ENCODE measurements at places on chromosomes 13 and 19.

GRCh38 chr19:2385053-2385721 is 25.1 kb downstream of the TMPRSS9 start:
- peak; percentile 55 for DNase-seq

DNA sequence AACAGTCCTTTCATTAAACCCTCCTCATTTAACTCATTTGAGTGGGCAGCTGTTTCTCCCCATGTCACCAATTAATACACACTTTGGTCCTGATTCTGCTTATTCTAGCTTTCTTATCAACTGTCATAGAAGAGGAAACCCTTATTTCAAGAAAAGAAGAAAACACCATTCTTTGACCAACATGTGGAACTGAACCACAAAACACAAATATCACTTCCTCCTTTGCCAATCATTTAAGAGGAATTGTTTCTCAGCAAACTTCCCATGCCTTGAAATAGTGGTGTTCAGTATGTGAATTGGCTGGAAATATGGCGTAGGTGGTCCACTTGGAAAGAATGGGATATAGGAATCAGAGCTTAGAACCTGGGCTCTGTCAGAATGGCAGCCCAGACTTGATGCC is 20.4 kb downstream of the MBD3L2B start:
- no peak for DNase-seq

DNA sequence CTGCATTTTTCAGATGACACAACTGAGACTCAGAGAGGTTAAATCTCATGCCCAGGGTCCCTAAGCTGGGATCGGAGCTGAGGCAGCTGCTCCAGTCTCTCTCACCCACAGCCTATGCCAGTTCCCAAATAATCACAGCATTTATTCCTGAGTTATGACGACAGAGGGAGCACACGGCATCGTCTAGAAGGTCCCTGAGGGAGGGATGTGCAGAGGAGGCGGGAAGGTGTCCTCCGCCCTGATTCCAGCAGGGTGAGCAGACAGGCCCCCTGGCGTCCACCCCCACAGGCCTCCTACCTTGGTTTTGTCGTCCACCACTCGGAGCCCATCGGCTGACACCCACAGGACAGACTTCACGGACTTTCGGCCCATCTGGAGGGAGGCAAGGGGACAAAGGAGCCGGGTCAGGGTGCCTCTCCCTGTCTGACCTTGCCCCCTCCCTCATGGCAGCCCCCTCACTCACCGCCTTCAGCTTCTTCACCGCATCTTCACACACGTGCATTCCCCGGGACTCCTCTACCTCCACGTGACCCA is 8.0 kb downstream of the NUMBL start:
- no peak for DNase-seq

GRCh38 chr13:70814684-70815083 is 706.4 kb upstream of the KLHL1 start:
- no peak for DNase-seq

DNA sequence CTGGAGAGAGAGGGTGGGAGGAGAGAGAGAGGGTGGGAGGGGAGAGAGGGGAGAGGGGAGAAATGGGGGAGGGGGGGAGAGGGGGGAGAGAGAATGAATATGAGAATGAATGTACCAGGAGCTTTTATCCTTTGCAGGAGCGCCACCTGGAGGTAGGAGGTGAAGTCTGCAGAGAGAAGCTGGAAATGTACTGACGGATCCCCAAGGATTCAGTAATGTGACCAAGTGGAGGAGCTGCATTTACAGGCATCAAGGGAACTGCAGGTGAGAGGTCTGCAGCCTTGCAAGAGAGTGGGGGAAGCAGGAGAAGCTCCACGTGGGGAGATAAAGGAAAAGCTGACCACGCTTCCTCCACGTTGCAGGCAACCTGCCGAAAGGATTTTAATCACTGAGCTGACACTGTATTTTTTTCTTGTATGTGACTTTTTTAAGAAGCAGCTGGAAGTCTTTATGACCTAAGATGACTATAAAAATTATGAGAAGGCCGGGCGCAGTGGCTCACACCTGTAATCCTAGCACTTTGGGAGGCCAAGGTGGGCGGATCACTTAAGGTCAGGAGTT is 33.7 kb downstream of the VSTM1 start:
- DNase-seq = peak; percentile 82

Measured in fibroblast of pulmonary artery (primary cell).